ENCODE measurements at places on chromosomes 11 and 22.

DNA sequence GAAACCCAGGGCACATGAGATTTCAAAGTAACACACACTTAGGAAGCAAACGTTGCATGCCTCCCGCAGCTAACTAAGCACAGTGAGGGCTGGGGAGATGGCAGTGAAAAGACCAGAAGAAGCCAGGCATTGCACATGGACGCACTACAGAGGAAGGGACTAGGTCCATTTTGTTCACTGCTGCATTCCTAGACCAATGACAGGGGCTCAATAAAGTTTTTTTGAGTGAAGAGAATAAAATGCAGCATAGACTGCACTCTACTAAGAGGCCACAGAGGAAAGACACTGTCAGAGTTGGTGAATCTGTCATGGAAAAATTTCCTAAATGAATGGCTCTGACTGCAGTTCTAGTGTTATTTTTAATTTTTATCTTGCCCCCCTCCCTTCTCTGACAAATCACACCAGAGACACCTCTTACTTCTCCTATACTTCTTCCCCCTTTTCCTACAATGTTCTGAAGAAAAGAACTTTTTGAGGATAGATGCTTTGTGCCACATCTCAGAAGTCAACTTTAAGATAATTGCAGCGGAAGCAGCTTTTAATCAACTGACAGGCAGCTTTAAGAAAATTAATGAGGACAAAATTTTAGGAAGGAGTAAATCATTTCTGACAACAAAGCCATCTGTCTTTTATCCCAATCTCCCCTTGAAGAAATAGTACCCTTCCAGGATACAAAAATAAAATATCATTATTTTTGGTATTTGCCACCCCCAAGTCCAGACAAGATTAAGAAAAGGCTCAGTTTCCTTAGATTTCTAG lies 34.8 kb upstream of the CHRM4 start:
- DNase-seq, result no peak

DNA sequence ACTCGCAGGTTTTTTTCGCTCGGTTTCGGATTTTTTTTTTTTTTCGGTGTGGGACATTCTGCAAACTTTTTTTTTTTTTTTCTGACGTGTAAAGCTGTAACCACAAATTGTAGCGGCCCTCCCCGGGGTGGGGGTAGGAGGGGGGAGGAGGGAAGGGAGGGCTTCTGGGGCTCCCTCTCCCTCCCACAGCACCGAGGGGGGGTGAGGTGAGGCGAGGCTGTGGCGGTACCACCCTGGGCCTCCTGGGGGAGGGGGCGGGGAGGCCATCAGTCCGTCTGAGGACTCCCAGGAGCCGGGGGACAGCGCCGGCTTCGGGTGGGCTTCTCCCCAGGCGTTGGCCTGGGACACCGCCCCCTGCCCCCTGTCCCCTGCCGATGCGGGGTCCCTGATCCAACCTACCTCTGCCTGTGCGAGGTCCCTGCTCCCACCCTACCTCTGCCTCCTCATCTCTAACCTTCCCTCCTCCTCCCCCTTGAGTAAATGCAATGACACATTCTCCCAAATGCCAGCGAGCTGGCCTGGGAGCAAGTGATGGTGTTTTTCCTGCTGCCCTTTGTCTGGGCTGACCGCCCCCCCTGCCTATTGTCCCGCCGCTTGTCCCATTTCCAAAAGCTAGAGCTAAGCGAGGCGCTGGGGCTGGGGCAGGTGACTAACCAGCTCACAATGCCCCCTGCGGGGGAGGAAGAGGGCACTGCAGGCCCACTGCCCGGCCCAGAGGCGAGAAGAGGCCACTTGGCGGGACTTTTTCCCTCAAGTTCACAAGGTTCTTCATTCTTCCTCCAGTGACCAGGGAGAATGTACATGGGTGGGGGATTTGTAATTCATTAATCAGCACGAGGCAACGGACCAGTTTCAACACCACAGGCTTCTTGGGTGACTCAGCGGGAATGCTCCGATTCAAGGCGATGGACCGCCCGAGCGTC lies 511 bp upstream of the CLCF1 start:
- peak; percentile 99 for DNase-seq

- DNase-seq, result no peak
Measured at GRCh38 chr11:124823512-124824376, 23.5 kb upstream of the MSANTD2 start.

GRCh38 chr11:30911247-30911646 lies 325.1 kb upstream of the MPPED2 start:
- DNase-seq, result no peak

DNA sequence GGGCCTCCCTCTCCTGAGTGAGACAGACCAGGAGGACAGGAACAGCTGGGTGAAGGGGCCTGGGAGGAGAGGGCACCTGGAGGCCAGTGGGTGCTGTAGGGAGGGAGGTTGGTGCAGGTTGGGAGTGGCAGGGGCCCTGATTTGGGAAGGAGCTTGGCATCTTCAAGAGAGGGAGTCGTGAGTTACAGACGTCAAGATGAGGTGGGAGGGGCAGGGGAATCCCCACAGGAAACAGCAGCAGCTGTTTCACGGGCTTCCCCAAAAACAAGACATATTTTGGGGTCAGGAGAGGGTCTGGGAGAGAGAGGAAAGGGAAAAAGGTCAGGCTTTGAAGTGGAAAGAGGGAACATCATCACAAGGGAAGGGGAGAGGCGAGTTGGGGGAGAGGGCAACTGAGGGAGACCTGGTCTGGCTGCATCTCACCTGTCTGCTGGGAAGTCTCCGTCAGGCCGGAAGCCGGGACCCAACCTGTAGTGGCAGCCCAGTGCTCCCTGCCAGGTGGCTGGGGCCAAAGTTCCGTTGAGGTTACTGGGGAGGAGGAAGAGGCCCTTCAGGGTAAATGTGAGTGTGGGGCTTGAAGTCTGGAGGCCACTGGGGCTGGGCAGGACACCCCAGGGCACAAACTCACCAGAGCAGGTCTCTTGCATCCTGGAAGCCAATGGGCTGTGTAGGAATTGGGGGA lies 4.4 kb downstream of the NAALADL1 start:
- no peak for DNase-seq

- no peak for DNase-seq
Measured at GRCh38 chr11:46383974-46384701, 2.7 kb downstream of the MDK start.

DNA sequence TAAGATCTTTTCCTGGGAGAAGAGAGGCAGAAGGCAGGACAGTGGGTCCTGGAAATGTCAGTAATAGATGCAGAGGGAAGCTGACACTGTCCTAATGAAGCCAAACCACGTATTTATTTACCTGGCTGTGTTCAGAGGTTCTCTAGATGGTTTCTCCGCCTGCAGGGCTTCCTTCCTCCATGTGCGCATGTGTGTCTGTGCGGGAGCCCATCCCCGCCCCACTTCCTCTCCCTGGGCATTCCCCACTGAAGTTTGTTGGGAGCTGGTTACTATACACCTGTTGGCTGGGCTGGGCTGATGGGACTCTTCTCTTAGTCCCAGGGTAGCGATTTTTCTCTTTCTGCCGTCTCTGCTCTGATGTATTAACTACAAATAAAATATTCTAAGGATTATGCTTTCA lies 204.9 kb upstream of the TBCEL start:
- DNase-seq, result no peak

DNA sequence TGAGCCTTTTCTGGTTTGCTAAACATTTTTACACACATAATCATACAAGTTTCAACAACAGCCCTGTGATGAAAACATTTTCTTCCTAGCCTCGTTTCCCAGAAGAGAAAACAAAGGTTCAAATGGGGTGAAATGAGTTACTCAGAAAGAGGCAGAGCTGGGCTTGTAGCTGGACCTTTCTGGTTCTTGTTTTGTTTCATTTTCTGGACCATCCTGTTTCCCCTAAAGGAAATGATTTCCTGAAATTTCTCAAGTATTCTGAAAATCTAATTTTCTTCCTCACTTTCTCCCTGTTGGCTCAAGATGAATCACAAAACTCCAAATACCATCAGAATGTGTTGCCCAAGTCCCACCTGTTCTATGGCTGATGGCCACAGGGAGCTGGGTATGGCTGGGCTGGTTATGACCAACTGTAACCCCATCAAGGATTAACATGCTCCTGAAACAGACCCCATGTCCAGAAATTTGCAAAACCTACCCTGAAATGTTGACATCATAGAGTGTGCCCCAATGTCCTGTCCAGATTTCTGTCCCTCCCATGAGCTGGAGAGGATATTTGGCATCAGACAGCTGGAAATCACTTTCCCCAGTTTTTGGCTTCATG lies 6.7 kb upstream of the APOL4 start:
- no peak for DNase-seq

- no peak for DNase-seq
Measured at GRCh38 chr11:124920870-124921609, 2.0 kb downstream of the HEPN1 start.

- DNase-seq, result no peak
Measured at GRCh38 chr11:112649856-112650255, 311.4 kb upstream of the NCAM1 start.

- no peak for DNase-seq
Measured at GRCh38 chr22:45554040-45554406, 51.3 kb downstream of the FBLN1 start.

GRCh38 chr11:120914601-120915000 lies 109.3 kb upstream of the TBCEL start:
- no peak for DNase-seq

DNA sequence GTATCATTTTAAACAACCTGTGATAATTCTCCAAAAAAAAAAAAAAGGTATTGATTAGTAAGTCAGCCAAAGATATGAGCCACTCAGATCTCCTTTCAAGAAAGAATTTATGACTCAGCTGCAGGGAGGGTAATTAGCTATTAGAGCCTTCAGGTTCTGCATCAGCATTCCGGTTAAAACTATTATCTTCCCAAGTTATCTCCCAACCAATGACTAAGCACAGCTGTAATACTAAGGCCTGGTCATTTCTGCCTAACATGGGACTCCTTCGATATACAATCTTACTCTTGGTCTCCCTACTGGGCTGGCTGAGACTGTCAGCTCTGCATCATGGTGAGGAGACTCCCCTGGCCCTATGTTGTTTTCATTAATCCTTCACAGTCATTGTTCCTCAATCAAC lies 60.4 kb downstream of the SBF2 start:
- no peak for DNase-seq

- DNase-seq, result no peak
Measured at GRCh38 chr11:49405743-49406142, 197.3 kb upstream of the FOLH1 start.

DNA sequence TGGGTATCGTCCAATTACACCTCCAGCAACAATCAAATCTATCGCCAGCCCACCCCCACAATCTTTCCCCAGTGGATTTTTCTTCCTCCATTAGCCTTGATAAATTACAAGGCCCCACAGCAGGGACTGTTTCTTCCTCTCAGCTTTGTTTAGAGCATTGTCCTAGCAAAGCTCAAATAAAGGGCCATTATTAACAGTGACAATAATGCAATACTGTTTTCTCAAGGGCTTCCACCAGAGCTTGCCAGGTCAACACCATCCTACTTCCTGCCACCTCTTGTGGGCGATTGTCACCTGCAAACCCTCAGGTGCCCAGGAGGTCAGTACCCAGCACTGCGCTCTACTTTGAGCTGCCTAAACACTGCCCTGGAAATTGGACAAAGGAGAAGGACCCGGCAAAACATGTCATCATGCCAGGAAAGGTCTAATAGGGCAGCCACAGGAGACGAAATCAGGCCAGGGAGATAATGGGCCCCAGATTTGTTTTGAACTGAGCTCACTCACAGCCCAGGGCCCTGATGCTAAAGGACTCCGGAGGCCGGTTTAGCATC lies 95.2 kb downstream of the ABTB2 start:
- DNase-seq, result no peak

GRCh38 chr11:92276773-92277172 lies 52.2 kb downstream of the FAT3 start:
- no peak for DNase-seq

DNA sequence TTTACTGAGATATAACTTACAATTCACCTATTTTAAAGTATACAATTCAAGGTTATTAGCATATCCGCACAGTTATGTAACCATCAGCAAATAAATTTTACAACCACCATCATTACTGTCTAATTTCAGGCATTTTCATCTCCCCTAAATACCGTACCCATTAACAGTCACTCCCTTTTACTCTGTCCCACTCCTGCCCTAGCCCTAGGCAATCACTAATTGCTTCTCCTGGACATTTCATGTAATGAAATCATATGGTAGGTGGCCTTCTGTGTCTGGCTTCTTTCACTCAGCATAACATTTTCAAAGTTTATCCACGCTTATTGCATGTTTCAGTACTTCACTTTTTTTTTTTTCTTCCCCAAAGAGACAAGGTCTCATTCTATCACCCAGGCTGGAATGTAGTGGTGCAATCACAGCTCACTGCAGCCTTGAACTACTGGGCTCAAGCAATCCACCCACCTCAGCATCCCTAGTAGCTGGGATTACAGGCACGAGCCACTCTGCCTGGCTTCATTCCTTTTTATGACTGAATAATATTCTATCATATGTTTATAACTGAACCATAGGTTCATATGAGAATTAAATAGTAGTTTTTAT lies 61.4 kb upstream of the CHRM4 start:
- no peak for DNase-seq

GRCh38 chr11:102142333-102142732 lies 32.1 kb downstream of the YAP1 start:
- DNase-seq, result no peak

DNA sequence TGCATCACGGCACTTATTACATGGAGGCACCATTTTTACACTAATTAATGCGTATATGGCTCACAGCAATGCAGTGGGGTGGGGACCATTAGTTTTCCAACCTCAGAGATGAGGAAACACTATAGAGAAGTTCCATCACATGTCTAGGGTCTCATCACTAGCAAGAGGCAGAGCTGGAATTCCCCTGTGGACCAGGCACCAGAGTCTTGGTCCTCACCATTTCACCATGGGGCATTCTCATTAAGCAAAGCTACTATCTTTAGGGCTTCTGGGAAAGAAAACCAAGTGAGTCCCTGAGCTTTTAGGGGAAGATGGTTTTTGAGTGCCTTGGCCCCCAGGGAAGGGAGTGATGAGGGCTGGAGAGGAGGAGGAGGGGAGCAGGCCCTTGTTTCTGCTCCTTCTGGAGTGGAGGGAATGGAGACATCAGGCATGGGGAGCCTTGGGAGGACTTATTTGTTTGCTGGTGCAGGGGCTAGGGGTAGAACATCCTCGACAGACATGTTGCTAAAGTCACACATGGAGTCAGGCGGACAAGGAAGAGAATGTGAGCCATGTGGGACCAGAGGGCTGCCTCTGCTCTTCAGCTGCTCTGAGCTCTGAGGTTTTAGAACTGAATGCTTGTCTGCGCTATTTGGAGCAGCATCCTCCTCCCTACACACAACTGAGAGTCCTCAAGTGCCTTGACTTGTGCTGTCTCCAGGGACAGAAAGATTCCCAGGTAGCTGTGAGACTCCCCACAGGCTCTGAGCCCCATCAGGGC lies 40.3 kb upstream of the ZBED5 start:
- DNase-seq, result no peak

DNA sequence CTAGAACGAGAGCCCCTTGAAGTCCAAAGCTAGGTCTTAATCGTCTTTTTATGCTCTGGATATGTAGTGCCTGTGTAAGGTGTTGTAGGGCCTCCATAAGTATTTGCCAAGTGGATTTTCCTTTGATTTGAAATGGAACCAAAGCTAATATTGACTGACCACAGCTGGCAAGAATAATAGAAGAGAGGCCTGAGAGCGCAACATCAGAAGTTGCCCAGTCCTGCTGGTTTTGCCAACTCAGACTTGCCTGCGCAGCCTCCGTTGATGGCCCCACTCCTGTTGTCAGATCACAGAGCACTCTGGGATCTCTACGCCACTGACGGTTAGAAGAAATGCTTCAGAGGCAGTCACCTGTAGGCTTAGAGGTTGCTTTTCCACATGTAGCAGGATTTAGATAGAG lies 251.2 kb downstream of the TENM4 start:
- no peak for DNase-seq

- DNase-seq, result no peak
Measured at GRCh38 chr11:43984039-43984438, 41.6 kb downstream of the C11orf96 start.

Data from ACHN (cell line).